ENCODE measurements at places on chromosomes 11 and 22.

DNA sequence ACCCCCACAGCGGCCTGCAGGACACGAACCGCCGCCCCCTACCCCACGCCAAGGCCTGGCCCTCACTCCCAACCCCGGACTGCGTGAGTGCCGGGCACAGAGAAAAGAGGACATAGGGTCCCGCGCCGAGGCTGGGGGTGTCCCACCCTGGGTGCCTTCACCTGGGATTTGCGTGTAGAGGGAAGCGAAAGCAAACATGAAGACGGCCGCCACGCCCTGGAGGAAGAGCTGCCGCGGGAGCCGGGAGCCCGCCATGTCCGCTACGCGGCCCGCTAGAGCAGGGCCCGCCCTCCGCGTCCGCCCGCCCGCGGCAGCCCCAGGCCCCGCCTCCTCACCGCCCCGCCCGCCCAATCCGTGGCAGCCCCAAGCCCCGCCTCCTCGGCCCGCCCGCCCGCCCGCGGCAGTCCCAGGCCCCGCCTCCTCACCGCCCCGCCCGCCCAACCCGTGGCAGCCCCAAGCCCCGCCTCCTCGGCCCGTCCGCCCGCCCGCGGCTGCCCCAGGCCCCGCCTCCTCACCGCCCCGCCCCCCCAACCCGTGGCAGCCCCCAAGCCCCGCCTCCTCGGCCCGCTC is at the start of gene LMF2:
LMF2 (minus strand) TSS at position 282 of the 570 bp plus-strand sequence; CDS start at position 255, 27 bp downstream.
- peak; percentile 96 for DNase-seq

DNA sequence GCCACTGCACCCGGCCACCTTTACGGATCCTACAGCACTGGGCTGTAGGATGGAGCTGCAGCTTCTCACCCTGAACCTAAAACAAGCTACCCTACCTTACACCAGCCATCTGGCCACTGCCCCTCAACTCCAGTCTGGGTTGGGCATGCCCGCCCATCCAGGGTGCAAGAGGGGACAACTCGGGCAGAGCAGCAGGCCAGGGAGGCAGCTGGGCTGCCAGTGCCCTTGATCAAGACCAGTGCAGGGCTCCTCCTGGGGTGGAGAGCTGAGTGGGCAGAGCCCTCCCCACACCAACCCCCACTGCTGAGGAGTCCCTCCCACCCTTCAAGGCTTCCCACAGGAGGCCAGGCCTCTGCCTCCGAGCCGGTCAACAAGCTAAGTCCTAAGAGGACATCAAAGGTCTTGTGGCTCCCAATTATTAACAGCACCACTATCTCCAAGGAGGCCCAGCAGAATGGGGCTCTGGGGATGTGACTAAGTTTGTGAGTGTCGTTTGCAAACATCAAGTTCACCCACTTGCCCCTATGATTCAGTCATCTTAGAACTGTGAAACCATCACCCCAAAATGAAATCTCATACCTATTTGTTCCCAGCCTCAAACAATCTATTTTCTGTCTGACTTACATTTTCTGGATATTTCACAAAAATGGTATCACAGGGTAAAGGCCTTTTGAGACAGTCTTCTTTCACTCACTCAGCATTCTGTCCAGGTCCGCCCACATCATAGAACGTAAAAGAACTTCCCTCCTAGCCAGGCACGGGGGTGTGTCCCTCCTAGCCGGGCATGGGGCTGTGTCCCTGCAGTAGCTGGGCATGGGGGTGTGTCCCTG is 11.0 kb downstream of the GATD1 start:
- DNase-seq, result no peak

GRCh38 chr11:112016088-112016764 is 9.0 kb upstream of the DLAT start:
- peak; percentile 26 for DNase-seq

DNA sequence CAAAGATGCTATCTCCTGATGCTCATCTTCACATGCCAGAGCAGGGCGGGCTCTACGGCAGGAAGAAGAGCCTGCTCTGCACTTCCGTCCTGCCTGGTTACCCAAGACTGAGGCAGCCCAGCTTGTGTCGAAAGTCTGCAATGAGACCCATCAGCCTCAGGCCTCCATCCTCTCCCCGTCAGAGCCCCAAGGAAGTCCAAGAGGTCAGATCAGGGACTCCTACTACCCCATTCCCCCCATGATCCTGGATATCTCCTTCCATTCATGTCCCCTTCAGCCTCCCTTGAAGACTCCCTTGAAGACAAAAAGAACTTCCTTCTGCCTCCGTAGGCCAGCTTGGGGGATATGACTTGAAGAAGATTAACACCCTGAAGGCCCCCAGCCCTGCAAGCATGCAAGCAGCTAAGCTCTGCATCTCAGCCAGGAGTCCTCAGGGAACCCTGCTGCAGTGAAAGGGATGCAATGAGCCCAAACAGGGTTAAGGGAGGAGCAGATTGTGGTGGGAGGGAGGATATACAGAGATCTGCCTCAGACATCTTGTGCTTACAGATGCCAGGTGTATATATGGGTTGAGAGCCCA is 85.6 kb downstream of the TRIM29 start:
- DNase-seq, result no peak

- DNase-seq, result no peak
Measured at GRCh38 chr11:10414659-10415058, 40.4 kb upstream of the AMPD3 start.

GRCh38 chr22:49329636-49330035 is 498.0 kb downstream of the BRD1 start:
- no peak for DNase-seq

DNA sequence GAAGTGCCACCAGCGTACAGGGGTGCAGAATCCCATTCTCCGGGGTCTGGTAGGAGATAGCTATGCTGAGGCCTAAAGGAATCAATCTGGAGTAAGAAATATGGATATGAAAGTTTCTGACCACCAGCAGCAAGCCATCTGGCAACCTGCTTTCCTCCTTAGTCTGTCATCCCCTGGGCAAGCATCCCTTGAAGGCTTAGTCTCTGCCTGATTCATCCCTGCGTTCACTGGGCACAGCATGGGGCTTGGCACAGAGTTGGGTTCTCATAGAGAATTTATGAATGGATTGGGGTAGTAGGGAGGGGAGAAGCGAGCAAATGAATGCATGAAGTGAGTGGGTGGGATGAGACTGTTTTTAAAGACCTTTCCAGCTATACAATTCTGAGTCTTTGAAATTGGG is 85.8 kb upstream of the NARS2 start:
- DNase-seq, result no peak

DNA sequence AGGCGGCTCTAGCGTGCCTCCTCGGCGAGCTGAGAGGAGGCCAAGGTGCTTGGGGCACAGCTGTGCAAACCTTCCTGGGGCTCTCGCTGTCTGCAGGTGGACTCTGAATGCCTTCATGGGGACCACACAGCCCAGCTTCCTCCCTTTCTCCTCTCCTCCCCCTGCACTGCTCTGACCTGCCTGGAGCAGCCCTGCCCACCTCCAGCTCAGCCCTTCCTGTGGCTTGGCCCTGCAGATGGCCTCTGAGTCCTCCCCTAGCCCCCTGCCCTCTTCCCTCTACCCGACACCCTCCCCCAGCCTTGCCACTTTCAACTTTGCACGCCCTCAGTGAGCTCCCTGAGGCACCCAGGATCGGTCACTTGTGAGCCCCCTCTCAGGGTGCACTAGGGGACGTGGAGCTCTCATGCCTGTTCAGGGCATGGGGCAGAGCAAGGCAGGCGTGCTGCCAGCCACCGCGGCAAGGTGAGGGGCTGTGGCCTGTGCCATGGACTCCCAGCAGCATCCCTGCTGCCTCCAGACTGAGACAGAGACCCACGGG is 31.4 kb downstream of the PPM1F start:
- DNase-seq, result no peak

DNA sequence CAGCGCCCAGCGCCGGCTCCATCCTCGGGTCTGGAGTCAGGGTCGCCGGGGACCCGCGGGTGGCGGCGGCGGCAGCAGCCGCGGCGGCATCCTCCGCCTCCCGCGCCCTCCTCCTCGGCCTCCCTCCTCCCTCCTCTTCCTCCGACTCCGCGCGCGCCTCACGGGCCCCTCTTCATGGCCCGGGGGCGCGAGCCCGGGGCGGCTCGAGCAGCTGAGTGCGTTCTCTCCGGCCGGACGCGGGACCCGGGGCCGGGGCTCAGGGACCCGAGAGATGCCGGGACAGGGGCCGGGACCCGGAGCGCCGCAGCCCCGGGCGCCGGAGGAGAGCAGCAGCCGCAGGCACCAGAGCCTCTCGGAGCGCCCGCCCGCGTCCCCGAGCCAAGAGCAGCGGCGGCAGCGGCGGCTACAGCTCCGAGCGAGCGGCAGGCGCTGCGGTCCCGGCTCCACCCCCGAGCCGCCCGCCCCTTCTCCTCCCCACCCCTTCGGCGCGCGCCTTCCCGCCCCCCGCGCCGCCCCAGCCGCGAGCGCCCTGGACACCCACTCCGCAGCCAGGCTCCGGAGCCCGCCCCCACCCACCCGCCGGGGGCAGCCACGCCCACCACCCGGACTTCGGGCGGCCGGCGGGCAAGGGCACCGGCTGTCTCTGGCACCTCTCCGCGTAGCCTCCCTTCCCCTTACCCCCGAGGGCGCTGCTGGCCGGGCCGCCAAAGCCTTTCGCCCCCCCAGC is at the start of gene CHST1:
CHST1 (minus strand) TSS at position 417 of the 727 bp plus-strand sequence. CDS start 14,699 bp downstream, outside the sequence.
- peak; percentile 41 for DNase-seq

DNA sequence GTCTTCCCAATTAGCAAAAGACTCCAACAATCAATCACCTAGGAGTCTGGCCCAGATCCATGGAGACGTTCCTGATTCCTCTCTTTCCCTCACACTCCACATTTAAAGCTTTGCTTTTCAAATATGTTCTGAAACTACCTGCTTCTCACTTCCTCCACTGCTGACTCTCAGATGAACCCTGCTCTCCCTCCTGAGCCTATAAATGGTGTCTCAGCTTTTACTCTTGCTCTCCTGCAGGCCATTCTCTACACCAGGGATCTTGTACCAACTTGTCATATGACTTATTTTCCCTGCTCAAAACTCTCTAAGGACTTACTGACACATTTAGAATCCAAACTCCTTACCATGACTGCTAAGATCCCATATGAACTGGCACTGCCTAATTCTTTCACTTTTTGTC is 138.4 kb upstream of the DDI1 start:
- no peak for DNase-seq

GRCh38 chr11:61826930-61827570 is 1.1 kb upstream of the FADS2 start:
- no peak for DNase-seq

- DNase-seq, result no peak
Measured at GRCh38 chr22:24473284-24473683, 21.8 kb upstream of the UPB1 start.

DNA sequence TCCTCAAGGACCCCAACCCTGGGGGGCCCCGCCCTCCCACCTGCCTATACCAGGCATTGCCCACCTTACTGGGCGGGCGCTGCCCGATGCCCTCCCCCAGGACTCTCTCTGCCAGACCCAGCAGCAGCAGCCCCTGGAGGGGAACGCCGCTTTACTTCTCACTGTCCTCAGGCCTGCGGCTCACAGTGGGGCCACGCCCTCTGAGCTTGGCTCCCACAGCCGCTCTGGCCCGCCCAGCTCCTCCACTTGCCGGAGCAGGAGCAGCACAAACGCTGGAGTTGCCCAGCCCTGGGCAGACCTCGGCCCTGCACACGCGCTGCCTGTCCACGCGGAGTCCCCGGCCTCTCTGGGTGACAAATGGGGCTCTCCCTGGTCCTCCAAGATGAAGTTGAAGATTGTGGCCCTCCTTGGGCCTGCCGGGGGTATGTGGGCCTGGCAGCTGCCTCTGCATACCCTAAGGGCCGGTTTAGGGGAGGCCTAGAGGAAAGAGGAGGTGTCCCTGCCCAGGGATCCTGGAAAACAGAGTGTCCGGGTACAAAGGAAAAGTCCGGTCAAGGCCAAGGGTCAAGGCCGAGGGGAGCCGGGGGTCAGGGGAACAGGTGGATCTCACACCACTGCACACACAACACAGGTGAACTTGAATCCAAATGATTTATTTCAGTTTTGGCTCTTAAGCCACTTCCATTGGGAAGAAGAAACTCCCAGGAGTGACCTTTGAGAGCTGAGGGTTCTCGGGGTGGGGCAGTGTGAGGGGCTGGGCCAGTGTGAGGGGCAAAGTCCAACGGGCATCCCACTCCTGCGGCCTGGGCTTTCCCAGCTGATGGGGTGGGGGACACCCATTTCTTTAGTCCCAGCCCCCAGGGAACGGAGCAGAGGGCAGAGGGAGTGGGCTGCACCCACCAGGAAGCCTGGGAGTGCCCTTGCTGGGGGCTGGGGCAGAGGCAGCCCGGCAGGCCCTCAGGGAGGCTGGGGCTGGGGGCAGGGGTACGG is 674 bp upstream of the BAIAP2L2 start:
- no peak for DNase-seq

GRCh38 chr11:196786-197731 is 4.2 kb downstream of the SCGB1C1 start:
- no peak for DNase-seq

- DNase-seq, result peak; percentile 83
Measured at GRCh38 chr11:118883368-118884071, at the start of gene CXCR5. Gene CXCR5, plus strand, starts transcription at chr11:118883892. Its CDS starts 50 bp downstream, at chr11:118883942.

GRCh38 chr11:64866173-64866491 is 12.3 kb downstream of the EHD1 start:
- no peak for DNase-seq

GRCh38 chr22:40182231-40182835 is 4.6 kb downstream of the TNRC6B start:
- no peak for DNase-seq

- DNase-seq, result no peak
Measured at GRCh38 chr11:93393386-93393785, 62.8 kb downstream of the DEUP1 start.

DNA sequence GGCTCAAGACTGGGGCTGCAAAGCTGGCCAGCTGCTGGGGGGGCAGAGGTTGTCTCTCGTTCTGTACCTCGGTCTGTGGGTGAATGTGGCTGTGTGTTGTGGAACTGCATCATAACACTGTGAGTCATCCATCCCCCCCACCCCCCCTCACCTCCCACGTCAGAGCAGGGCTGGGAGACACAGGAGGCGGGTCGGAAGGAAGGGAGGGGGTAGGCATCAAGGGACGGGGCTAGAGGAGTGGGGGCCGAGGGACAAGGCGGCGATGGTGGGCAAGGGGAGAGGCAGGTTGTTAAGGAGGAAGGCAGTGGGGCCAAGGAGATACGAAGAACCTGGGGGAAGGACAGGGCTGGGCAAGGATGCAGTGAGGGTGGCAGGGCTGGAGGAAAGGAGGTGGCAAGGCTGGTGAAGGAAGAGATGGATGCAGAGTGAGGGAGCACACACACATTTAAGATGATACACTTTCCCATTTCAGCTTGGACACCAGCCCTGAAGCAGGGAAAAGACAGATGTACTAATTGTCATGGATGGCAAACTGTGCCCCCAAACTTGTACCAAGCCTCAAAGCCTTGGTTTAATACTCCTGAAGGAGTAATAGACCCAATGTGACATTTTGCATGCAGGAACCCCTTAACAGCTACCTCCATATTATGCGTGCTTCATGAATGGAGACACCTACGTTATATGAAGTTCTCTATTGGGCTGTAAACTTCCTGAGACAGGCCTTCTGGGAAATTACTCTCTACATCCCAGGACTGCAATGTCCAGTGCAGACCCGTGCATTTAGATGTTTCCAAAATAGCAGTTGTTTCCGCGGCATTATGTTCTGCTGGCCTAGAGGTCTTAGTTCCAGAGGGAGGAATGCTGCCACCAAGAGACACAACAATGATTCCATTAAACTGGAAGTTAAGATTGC is at the start of gene YPEL4:
YPEL4 (minus strand) TSS at position 87 of the 913 bp plus-strand sequence. CDS start 2,805 bp downstream, outside the sequence.
- DNase-seq, result no peak

- no peak for DNase-seq
Measured at GRCh38 chr11:113242767-113243397, 71.5 kb upstream of the TTC12 start.

Data from germinal center (tissue), 1 donor.